CD4-positive, alpha-beta T cell treated with Interleukin-6 at 100 ng/mL for 8 hours (primary cell): ENCODE measurements at places on chromosomes 12 and 14.
A peak's percentile ranks its signal among the peaks of the same experiment; 100 is the strongest.

DNA sequence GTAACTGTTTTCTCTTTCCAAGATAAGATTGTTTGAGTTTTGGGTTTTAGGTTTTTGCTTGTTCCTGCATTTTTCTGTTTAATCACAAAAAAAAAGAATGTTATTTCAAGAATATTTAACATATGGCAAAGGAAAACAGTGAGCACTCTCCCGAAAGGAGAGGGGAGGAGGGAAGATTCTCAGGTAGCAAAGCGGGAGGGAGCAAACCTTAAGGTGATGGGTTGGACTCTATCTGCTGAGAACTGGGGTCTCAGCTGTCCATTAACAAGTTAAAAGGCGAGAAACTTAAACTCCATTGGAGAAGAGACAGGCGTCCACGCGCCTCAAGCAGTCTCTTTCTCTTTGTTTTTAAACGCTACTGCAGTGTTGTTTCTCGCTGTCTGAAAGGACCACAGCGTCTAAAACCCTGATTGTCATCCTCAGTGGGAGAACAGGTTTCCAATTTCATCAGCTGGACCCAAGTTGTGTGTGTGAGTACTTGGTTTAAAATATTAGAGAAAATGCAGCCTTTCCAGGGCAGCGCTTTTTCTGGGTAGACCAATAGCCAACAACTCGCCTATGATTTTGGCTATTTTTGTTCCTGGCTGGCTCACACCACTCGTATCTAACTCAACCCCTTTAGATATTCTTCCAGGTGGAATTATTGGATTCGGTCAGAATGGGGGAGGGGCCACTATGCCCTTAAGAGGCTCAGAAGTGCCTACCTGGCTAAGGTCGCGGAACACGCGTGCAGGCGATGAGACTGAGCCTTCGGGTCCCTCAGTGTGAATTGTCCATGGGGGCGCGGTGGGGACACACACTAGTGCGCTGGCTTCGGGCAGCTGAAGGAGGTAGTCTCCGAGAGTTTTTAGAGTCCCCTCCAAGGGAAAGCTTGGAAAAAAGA lies 8.2 kb downstream of the SIX1 start:
- no peak for DNase-seq

GRCh38 chr12:75479963-75480461 lies 543 bp upstream of the GLIPR1 start:
- peak; percentile 15 for DNase-seq

DNA sequence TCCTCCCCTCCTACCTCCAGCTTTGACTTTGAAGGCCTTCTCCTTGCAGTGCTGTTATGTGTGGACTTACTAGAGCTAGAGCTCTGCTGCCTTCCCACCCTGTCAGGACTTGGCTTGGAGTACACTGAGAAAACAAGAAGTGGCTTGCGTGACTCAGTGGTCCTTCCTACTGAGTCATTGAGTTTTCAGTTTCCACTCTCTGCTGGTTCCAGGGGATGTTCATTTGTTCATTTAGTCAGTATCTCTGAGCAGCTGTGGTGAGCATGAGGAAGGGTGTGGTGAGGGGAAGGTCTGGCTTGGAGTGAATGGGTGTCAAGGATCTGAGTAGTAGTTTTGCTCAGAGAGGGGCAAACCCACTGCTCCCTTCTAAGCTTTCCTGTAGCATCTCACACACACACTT lies 17.2 kb upstream of the ELK3 start:
- peak; percentile 66 for DNase-seq

DNA sequence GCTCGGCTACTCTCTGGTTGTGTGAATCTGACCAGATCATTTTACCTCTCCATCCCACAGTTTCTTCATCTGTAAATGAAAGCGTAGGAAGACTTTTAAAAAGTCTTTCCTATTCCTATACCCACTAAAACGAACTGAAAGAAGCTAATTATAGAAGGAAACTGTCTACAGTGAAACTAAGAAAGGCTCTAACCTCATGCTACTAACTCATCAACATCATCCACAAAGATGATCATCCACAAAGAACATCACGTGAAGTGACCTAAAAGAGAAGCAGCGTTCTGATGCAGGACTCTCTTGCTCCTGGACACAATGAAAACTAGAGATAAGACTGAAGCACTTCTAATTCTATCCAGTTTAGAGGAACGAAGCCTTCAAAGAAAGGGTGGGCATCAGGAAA lies 58.5 kb upstream of the OSBPL8 start:
- DNase-seq = no peak

GRCh38 chr14:92900660-92901059 lies 22.3 kb upstream of the CHGA start:
- DNase-seq = no peak

- no peak for DNase-seq
Measured at GRCh38 chr12:69682110-69682755, 16.9 kb downstream of the BEST3 start.

- peak; percentile 68 for DNase-seq
Measured at GRCh38 chr12:12024911-12025682, 45.6 kb upstream of the BCL2L14 start.

DNA sequence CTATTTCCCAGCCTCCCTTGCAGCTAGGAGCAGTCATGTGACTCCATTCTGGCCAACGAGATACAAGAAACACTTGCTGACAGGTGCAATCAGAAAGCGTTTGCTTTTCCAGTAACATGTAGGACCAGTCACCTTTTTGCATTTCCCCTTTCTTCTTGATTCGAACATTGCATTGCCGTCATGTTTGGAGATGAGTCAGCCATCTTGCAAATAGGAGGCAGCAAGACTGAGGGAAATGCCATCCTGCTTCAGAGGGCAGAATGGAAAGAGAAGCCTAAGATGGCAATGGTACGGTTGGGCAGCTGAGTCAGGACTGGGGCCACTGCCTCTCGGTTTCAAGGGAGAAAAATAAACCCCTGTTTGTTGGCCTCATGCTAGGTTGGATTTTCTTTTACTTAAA lies 34.5 kb upstream of the GPR132 start:
- no peak for DNase-seq

GRCh38 chr14:58747181-58747580 lies 109.4 kb downstream of the DACT1 start:
- no peak for DNase-seq

GRCh38 chr14:80523518-80524117 lies 312.3 kb upstream of the DIO2 start:
- no peak for DNase-seq

DNA sequence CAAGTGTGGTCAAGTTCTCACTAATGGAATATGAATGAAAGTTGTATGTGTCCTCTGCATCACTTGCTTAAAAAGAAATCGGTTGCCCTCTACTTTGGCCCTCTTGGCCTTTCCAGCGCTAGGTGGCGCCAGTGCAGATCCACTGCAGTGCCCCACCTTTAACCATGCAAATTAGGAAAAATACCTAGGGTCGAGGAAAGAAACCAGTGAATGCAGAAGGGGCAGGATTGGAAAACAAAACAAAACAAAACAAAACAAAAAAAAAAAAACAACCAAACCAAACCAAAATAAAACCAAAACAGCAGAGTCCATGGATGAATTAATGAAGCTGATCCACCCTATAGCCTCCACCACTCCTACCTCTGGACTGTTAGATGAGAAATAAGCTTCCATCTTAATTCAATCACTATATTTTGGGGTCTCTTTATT lies 12.9 kb upstream of the NEMF start:
- DNase-seq = peak; percentile 77

DNA sequence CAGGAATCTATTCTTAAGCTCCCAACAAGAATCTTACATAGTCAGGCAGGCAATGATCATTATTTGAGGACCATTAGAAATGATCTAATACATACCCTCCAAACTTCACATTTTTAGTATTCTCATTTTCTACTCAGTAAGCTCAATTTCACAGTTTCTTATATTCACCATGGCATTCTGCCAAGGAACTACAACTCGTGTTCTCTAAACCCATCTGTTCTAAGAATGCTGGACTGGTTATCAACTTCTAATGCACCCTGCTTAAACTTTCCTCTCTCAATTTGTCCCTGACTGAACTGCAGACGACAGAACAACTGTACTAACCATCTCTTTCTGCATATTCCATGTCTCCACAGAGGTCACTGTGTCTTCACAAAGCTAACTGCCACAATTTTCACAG lies 58.6 kb downstream of the GXYLT1 start:
- no peak for DNase-seq

- no peak for DNase-seq
Measured at GRCh38 chr12:79141776-79142175, 277.2 kb downstream of the SYT1 start.

GRCh38 chr14:22886500-22887259 lies 3.7 kb downstream of the REM2 start:
- DNase-seq = peak; percentile 83

- DNase-seq = peak; percentile 26
Measured at GRCh38 chr12:11812586-11813437, 163.3 kb downstream of the ETV6 start.
